ENCODE measurements at places on chromosomes 6 and 20.

- DNase-seq, result no peak
Observed at GRCh38 chr6:142510211-142510610, 208.4 kb downstream of the ADGRG6 start.

DNA sequence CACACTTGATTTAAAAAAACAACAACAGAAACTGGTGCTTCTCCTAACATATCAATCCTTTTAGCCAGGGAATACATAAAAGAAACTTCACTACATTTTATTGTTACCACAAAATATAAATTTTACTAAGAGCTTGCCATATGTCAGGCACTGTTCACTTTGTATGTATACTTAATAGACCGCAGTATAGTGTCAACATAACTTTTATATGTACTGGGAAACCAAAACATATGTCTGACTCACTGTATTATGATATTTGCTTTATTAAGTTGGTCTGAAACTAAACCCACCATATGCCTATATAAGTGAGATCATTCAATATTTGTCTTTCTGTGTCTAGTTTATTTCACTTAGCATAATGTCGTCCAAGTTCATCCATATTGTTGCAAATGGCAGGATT is 108.4 kb downstream of the KLHL32 start:
- no peak for DNase-seq

GRCh38 chr20:40583205-40583604 is 105.8 kb downstream of the MAFB start:
- DNase-seq, result no peak

DNA sequence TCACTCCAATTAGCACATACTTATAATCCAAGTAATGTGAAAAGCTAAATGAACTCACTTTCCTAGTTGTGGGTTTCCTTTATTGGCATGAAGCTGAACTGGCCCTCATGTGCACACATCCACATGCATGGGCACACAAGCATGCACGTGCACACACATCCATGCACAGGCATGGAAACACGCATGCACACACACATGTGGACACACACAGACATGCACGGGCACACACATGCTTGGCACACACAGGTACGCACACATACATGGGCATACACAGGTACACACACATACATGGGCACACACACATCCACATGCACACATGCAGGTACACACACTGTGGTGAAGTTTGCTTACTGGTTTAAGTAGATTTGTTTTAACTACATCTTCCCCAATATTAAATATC is 23.8 kb downstream of the SYNDIG1 start:
- no peak for DNase-seq

- no peak for DNase-seq
Observed at GRCh38 chr20:35710884-35711587, 11.8 kb downstream of the ROMO1 start.

- no peak for DNase-seq
Observed at GRCh38 chr6:75149696-75150095, 56.2 kb downstream of the COL12A1 start.

GRCh38 chr20:50004229-50004628 is 21.4 kb downstream of the SNAI1 start:
- DNase-seq, result no peak

- DNase-seq, result no peak
Observed at GRCh38 chr6:37134396-37135191, 35.4 kb upstream of the PIM1 start.

GRCh38 chr6:30494291-30494861 is 5.1 kb downstream of the HLA-E start:
- DNase-seq, result no peak

DNA sequence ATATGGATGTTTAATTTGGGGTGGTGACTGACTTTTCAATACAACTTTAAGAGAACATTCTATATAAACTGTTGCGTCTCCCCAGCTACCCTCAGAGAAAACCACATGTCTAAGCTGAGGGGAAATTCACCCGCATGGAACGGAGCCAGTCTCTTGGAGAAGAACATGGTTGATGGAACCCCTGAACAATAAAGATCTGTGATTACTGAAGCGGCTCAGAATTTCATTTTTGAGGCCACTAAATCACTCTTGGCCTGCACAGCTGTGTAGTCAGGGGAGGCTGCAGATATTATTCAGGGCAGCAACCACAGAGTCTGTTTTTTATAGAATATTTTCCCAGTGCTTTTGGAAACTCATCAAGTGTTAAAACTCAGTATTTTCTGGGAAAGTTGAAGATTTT is 73.8 kb downstream of the EYA4 start:
- no peak for DNase-seq

GRCh38 chr6:49531774-49532569 is 18.5 kb upstream of the C6orf141 start:
- no peak for DNase-seq

DNA sequence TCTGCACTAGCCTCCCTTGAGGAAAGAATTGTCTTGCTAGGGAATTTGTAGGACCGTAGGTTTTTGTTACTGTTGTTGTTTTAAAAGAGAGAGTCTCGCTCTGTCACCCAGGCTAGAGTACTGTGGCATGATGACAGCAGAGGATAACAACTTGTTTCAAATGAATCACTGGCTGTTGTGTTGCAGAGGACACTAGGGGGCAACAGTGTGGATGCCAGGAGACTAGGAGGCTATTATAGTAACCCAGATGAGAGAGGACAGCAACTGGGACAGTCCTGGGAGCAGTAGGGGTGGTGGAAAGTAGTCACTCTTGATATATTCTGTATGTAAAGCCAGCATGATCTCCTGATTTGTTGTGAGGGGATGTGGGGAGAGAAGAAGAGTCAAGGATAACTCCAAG is 41.8 kb upstream of the LAMA4 start:
- DNase-seq, result no peak

DNA sequence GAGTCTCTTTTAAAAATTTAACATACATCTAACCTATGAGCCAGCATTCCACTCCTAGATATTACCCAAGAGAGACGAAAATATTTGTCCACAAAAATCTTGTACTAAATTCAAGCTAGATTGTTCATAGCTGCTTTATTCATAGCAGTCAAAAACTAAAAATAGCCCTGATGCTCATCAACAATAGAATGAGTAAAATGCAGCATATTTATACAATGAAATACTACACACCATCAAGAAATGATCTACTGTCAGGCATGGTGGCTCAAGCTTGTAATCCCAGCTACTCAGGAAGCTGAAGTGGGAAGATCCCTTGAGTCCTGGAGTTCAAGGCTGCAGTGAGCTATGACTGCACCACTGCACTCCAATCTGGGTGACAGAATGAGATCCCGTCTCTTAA is 22.0 kb upstream of the SRC start:
- DNase-seq, result no peak

GRCh38 chr6:15829156-15829555 is 166.3 kb upstream of the DTNBP1 start:
- DNase-seq, result no peak

GRCh38 chr20:51487565-51488268 is 54.8 kb downstream of the NFATC2 start:
- DNase-seq, result no peak

- DNase-seq, result no peak
Observed at GRCh38 chr6:56951049-56951831, 3.7 kb upstream of the BEND6 start.

GRCh38 chr6:111957623-111958315 is 84.5 kb upstream of the FYN start:
- DNase-seq, result no peak

GRCh38 chr6:3607599-3607998 is 143.9 kb downstream of the PXDC1 start:
- no peak for DNase-seq

GRCh38 chr20:55961376-55962330 is 43.7 kb downstream of the CBLN4 start:
- no peak for DNase-seq

DNA sequence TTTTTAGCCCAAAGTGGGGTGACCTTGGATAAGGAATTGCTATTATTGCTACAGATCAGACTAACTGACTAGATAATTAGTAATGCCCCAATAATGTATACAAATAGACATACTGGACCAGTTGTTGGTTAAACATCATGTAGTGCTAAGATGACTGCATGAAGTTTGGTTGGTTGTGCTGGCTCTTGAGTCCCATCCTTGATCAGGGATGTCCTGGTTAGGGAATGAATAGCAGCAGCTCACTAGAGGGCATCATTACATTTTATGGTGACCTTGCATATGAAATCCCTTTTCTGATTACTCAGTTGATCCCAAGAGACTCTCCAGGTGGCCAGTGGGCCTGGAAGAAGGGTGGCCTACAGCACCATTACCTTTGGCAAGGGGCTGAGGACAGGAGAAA is 10.9 kb downstream of the TPBG start:
- DNase-seq, result no peak

DNA sequence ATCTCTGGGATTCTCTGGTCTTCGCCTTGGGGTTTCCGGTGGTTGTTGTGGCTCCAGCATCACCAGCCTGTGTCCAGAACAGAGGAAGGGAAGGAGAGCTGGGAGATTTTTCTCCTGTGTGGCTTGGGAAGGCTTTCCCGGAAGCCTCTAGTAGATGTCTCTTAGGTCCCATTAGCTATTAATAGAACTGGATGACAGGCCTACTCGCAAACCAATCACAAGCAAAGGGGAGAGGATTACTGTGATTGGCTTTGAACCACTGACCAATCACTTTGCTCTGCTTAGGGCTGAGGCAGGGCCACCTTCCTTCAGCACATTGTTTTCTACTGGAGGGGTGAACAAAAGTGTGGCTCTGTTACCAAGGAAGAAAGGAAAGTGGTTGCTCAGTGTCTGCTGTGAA is 203.4 kb upstream of the SULF2 start:
- DNase-seq, result no peak

DNA sequence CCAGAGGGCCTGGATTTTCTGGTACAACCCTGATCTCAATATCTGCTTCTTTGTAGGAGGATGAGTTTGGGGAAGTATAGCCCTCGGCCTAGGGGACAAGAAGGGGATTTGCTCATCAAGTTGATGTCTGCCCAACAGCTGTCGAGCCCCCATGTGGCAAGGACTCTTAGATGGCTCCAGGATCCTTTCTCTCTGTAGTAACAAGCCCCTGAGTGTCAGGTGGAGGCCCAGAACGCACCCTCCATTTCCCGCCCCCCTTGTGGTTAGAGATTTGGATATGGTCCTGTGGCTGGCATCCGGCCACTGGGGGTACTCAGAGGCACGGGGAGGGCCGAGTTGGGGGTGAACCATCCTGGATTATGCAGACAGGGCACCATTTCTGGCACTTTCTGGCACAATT is 50.1 kb downstream of the CTCFL start:
- no peak for DNase-seq

GRCh38 chr6:136593748-136594490 is 43.7 kb upstream of the MAP7 start:
- DNase-seq, result no peak

DNA sequence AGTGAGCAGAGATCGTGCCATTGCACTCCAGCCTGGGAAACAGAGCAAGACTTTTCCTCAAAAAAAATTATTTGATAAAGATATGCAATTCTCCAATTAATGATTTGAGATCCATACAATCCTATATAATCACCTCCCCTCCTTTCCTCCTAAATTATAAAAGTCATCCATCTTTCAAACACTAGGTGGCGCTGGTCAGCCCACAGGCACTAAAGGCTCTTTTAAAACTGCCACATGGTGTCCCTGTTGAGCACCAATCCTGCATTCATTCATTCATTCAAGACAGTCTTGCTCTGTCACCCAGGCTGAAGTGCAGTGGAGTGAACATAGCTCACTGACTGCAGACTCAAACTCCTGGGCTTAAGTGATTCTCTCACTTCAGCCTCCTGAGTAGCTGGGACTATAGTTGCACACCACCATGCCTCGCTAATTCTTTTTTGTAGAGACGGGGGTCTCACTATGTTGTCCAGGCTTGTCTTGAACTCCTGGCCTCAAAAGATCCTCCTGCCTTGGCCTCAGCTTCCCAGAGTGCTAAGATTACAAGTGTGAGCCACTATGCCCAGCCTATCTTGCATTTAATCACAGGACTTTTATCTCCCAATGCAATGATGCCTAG is 58.7 kb upstream of the SLC2A12 start:
- DNase-seq, result no peak

GRCh38 chr20:42742926-42743325 is 446.8 kb downstream of the PTPRT start:
- no peak for DNase-seq

DNA sequence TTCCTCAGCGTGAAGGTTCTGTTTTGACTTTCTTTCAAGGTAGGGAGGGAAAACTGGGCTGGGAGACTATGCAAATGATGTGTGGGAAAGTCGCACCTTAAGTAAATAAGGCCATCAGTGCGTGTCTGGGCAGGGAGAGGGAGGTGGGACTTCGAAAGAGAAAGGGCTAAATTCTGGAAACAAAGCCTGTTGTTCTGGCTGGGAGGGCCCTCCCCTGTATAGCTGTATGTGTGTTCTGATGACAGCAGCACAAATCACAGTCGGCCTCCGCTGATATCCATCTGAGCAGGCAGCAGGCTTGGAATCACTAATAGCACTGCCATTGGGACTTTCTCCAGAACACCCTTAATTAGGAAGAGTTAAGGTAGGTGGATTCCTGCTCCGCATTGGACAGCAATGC is 19.2 kb downstream of the JAG1 start:
- DNase-seq, result no peak

- DNase-seq, result no peak
Observed at GRCh38 chr6:109595998-109596397, 95.0 kb downstream of the AK9 start.

DNA sequence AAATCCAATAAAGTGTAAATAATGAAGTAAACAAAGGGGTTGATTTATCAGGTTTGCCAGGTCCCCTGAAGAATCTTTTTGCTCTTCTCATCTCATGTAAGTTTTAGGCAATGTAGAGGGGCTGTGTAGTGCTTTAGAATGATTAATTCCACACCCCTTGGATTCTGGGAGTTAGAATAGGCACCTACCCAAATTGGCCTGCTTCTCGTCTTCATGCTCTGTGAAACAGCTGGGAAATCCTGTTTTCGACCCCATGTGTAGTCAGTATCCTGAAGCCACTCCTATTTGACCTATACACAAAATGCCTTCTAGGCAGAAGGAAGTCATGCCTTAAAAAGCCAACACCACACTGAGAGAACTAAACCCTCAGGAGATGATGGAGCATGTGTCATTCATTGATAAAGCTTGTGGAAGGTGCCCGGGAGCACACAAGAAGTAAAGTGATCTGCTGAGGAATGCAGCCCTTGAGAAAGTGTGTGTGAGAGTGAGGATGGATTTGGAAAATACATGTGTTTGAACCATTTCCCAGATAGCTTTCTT is 170.9 kb downstream of the KLHL32 start:
- DNase-seq, result no peak

DNA sequence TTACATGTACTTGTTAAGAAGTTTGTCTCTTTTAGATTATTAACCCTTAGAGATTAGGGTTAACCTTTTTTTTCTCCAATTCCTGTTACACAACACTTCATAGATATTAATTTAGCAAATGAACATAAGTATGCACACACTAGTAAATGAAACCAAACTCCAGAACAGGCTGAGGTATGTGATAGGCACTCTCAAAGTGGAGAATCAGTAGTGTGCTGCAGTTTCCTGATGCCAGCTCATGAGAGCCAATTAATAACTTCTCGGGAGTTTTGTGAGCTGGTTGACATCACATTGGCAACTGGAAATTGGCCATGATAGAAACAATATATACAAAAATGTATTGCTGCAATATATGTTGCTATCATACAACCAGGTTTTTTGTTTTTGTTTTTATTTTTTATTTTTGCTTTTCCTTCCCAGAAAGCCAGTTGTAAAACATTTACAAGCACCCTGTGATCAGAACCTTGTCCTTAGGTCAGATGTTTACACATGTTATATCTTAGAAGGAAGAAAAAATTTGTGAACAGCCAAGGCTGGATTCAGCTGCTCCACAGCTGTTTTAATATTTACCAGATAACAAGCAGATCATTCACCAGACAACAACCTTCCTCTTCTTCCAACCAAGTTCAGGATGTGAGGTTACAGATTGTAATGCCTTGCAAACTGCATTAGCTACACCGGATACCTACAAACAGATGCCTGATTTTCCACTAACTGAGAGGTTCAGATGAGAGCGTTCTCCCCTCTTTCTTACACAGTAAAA is 42.4 kb upstream of the ECHDC1 start:
- no peak for DNase-seq
